ENCODE measurements at places on chromosomes 2 and 18.

DNA sequence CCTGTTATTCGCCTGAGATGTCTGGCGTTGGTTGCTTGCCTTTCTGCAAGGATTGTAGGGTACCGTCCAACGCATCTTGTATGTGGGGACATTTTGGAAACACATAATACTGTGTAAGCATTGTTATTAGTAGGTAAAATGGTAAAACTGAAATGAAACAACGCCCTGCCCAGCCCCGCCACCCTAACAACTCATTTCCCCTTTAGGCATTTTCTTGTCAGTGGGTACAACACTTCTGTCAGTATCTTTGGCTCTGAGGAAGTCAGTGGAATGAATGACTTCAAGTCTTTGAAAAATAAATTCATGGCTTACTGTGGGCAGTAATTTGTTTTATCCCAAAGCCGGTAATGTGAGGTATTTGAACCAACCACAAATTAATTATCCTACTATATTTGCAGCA, 86.0 kb downstream of the FMNL2 start:
- DNase-seq = no peak

- DNase-seq = no peak
These were observed 76.0 kb upstream of the KLHL14 start for GRCh38 chr18:32848826-32849225.

GRCh38 chr2:21245565-21245964, 121.8 kb downstream of the TDRD15 start:
- DNase-seq = no peak

- DNase-seq = no peak
These were observed 39.8 kb upstream of the TNFRSF11A start for GRCh38 chr18:62285281-62285680.

DNA sequence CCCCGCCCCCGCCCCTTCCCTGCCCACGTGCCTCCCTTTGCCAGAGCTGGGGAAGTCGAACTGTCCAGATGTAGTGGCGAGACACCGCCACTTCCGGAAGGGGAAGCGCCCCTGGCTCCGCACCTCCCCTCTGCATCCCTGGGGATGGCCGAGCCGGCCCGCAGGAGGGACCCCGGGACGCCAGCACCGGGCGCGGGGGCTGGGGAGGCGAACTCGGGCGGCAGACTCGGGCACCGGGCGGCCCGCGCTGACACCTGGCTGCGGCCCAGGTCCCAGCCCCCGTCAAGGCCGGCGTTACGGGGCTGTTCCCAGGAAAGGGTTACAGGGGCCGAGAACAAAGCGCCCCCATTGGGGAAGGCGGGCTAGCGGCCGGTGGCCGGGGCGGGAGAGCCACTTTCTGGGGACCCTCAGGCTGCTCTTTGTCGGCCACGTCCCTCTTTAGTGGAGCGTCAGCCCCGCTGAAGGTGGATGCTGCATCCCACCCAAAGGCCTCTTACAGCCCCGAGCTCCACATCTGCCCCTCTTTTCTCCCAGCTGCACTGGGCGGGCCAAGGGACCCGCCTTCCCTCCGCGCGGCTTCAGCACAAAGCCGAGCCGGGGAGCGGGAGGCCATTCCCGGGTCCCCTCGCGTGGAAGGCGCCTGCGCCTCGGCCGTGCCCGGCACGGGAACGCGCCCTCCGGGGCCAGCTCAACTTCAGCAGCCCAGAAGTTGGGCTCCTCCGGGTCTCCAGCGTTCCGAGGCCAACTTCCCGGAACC, 1.3 kb downstream of the SDC1 start:
- DNase-seq = no peak
